NCI-H1092 treated with DMSO at 0.1 percent for 48 hours (cell line): ENCODE measurements at places on chromosomes 7 and 10.

DNA sequence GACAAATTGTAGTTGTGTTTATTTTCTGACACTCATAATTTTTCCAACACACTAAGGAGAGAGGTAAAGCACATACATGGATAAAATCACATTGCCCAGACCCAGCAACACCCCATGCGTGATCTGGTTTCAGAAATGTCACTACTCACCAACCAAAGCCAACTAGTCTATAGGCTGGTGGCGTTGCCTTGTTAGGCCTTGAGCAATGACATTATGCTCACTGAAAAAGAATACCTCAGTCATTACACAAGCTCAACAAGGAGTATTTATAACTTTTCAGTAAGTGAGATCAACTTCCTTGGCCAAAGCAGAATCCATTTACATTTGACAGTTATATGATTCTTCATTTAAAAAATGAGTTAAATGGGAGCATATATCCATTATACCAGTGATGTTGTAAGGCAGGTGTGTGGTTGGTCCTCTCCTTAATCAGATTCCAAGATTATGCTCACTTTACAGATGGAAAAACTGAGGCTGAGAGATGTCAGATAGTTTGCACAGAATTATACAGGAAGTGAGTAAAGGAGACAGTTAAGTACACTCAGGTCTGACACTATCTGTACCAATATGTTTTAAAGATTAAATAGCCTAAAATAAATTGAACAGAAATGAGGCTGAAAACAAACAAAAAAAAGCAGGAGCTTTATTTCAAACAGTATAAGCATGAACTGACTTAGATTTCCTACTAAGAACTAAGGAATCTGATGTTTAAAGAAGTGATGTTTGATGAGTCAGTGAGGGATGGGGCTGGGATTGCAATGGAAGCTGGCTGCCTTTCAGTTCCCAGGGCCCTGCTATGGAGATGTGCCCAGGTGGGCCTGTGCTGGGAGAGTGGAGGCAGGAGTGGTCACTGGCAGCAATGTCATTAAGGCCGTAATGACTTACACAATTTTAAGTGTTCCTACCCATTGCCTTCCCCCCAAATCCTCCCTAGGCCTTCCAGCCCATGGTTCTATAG lies 118.3 kb downstream of the RAPGEF5 start:
- DNase-seq = no peak

DNA sequence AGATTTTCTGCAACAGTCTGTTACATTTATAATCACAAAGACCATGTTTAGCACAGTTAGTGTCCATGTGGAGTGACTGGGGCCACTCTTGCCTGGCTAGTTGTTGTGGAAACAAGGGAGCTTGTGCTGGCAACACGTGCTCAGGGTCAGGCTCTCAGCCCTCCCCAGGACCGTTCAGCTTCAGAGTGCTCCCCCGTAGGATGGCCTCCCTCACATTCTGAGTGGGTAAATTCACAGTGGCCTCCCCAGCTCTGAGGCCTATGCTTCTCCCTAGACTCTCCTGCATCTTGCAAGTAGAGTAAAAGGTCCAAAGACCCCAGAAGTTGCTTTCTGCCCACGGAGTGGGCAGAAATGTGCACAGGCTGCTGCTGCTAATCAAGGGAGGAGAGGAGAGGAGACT lies 122.3 kb downstream of the ADCY1 start:
- DNase-seq = no peak

DNA sequence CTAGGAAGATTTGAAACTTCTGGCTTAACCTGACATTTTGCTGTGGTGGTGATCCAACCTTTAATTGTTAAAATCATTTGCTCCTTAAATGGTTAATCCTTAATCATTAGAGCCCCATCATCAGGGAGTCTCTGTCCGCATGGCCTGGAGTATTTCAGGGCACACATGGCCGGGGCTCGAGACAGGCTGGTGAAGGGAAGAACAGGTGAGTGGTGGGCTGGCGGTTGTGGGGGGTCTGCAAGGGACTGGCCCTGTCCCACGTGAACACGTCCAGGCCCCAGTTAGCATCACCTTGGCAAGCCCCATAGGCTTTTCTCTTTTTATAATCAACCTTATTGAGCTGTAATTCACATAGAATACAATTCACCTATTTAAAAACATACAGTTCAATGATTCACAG lies 109.5 kb downstream of the DNAJB6 start:
- DNase-seq = no peak

DNA sequence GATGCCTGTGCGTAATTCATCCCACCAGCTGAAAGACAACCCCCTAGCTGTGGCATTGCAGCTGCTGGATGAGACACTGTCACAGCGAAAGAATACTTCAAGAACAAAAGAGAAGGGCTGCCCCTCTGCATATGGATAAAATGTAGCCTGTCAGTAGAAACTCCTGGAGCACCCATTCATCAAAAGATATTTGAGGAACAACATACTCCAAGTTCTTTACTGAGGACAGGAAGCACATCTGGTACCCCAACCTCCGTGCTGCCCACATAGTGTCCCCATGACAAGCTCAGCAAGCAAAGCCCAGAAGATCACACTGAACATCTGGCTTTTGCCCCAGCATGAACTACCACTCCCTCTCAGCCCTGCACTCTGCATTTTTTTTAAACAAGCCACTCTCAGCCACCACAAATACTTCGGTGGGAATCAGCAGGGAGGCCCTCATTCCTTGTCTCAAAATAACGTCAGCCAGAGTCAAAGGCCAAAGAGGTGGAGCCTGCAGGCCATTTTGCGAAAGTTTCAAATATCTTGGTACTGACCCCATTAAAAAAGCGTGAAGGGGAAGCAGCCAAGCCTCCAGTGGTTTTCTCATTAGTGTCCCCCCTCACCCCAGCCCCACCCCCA lies 1.7 kb downstream of the CREB3L2 start:
- DNase-seq = no peak

- DNase-seq = peak; percentile 44
Observed at GRCh38 chr7:94417901-94418300, 23.2 kb downstream of the COL1A2 start.

- DNase-seq = no peak
Observed at GRCh38 chr10:10772874-10773508, 244.7 kb upstream of the CELF2 start.

DNA sequence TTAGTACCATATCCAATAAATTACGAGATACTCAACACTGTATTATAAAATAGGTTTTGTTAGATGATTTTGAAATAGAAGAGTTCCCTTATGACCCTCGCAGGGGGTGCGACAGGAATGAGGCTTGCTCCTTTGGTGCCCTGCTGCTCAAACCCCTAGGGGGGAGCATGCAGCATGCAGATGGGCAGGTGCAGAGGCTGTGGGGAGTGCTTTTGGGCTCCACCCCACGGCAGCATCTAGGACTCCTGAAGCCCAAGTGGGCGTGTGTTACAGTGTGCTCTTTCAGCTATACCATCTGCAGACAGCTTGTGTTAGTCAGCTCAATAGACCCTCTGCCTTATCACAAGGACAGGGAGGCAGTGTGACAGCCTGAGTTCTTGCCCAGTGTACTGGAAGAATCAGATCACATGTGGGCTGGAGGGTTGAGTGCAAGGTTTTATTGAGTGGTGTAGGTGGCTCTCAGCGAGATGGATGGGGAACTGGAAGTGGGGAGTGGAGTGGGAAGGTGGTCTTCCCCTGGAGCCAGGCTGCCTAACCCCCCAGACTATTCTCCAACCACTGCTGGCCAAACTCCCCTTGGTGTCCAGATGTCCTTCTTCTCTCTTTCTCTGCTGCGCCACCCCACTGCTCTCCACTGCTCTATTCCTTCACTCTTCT lies 3.1 kb upstream of the MRC1 start:
- no peak for DNase-seq

- no peak for DNase-seq
Observed at GRCh38 chr10:110901954-110902819, 16.8 kb downstream of the BBIP1 start.

- no peak for DNase-seq
Observed at GRCh38 chr7:137850571-137850970, 3.8 kb upstream of the DGKI start.

- DNase-seq = no peak
Observed at GRCh38 chr10:103145860-103146466, 47.1 kb downstream of the NT5C2 start.

DNA sequence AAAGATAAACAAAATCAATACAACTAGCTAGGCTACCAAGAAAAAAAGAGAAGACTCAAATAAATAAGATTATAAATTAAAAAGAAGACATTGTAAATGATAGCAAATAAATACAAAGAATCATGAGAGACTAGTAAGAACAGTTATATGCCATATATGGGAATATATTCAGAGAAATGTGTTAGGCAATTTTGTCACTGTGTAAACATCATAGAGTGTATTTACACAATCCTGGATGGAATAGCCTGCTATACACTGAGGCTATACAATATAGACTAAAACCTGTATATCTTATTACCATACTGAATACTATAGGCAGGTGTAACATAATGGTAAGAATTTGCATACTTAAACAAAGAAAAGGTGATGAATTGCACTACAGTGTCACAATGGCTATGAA lies 717.4 kb downstream of the PARD3 start:
- no peak for DNase-seq

DNA sequence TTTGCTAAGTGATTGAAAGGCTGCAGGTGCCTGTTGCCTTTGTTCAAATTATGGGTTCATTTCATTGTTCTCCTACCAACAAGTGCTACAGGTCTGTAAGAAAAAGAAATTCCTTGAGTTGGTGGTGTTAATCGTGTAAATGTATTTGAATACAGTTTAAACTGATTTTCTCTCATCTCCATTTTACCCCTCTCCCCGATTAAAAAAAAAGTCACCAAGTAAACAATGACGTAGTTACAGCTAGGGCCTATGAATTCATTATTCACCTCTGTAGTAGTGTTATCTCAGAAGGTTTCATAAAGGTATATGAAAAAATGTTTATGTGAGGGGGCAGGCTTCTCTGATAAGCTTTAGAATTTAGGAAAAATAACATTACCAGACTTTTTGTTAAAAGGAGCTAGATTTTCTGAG lies 1.1 kb downstream of the REEP3 start:
- peak; percentile 61 for DNase-seq

DNA sequence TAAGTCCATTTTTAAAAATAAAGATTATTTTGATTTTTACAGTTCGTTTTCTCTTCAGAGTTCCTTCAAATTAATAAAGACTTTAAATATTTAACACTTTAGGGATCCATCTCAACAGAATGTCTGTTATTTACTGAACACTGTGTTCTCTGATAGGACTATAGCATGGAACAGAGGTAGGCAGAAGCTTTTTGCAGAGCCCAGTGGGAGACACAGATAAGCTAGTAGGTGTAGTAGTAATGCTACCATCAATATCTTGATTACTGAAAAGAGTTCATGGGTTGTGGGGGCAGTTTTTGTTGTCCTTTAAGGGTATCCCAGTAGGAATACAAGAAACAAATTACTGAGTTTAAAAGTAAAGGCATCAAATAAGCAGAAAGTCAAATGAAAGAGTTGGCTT lies 140.5 kb downstream of the HBP1 start:
- no peak for DNase-seq

GRCh38 chr7:47196106-47196645 lies 385.7 kb downstream of the TNS3 start:
- DNase-seq = no peak

DNA sequence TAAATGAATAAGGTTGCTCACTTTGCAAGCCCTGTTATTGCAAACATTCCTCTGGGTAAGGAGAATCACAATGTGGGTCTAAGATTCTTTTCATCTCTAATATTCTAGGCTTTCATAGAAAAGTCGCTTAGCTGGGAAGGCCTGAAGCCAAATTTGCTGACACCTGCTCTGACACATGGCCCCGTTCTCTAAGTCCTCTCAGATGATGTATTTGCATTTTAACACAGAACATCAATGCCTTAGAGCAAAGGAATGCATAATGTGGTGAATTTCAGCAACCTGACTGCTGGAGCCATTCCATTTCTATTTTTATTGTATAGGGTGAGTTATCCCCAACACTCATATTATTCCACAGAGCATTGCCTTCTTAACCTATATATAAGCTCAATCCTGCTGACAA lies 682.1 kb upstream of the NRP1 start:
- no peak for DNase-seq

- peak; percentile 0 for DNase-seq
Observed at GRCh38 chr10:110081911-110082310, 74.1 kb downstream of the ADD3 start.

- no peak for DNase-seq
Observed at GRCh38 chr10:18666810-18667209, 7.6 kb downstream of the ARL5B start.

DNA sequence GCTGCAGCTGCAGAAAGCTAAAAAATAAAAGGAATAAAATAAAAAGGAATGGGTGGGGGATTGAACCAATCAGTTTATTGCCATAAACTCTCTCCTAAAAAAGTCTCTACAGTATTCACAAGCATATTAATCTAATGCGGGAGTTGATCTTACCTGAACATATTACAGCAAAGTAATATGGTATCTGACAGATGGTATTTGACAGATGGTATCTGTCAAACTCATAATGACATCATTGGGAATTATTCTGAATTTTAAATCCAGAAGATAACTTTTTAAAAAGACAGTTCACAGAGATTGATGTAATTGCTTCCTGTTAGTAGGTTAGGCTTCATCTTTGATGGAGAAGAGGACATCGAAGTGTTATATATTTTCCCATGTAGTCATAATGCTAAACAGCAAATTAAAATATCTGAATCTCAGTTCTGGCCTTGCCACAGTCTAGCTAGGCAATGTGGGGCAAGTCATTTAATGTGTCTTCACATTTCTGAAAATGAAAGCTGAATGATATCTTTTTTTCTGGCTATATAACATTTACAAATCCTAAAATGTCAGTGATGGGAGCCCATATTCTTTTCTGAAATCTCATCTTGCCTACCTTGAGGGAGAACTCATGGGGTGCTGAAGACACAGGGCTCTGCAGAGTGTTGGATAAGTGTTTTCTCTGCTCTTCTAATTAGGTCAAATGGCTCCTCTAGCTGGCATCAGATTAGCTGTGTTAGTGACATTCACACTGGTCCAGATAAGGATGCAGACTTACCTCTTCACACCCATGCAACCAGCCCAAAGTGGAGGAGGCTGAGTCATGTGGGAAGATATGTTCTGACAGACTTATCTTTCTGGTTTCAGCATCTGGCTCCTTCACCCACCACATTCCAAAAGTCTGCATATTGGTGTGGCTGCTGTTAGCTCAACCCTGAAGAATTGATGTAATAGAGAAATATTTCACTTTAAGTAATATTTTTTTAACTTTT lies 2.1 kb upstream of the LIPM start:
- DNase-seq = no peak

DNA sequence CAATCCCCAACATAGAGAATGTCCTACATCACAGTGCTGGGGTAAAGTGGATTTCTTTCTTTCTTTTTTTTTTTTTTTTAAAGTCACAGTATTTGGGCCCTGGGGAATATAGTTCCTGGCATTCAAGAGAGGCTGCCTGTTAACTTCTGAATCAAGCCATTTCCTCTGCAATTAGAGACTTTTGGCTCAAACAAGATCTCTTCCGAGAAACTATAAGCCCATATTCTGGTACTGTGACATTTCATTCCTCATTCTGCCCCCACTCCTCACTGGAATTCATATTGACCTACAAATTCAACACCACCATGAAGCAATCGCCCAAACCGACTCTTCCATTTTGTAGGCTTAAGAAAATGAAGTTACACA lies 187.4 kb downstream of the PHTF2 start:
- DNase-seq = no peak

- DNase-seq = peak; percentile 44
Observed at GRCh38 chr10:13440185-13441061, 88.4 kb downstream of the BEND7 start.
